ENCODE measurements at places on chromosomes 2 and 18.

- DNase-seq = no peak
These were observed 45.1 kb downstream of the DPYSL5 start for GRCh38 chr2:26892922-26893524.

- no peak for DNase-seq
These were observed 663.7 kb upstream of the LRATD1 start for GRCh38 chr2:13968811-13969210.

- no peak for DNase-seq
These were observed 152.9 kb downstream of the DYSF start for GRCh38 chr2:71606244-71606643.

- no peak for DNase-seq
These were observed 58.5 kb upstream of the MSH6 start for GRCh38 chr2:47724221-47724981.

DNA sequence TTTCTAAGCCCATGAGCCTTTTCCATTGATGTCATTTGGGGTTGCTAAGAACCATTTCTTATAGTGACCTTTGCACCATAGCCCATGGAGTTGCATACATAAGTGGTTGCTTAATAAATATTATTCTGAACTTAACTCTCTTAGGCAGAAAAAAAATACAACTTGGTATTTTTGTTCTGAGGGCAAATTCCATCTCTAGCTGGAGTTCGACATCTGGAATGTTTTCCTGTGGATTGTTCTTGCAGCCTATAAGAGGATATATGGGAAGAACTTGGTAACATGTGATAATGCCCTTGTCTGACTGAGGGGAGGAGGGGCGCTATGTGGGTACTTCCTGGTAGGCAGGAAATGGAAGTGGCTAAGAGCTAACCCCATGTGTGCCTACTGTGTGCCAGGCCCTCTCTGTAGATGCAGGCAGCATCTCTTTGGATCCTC is 20.7 kb downstream of the IGFBP2 start:
- no peak for DNase-seq

GRCh38 chr2:99488539-99489062 is 1.2 kb downstream of the REV1 start:
- DNase-seq = no peak

- DNase-seq = no peak
These were observed 120.8 kb downstream of the MEIS1 start for GRCh38 chr2:66555501-66556324.

DNA sequence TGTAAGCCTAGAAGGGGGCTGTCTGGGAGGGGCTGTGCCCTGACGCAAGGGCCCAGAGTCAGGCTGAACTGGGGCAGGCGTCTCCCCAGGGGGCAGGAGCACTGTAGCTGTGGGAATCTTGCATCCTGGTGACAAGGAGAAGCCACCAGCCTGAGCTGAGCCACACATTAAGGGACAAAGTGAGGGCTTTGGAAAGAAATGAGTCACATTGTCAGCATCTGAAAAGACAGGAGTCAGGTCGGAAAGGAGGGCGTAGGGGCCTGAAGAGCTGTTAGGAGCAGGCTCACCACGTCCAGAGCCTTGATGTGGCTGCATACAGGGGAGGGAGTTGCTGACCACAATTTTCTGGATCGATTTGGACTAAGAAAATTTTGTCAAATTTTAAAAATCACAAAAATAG is 298.6 kb downstream of the CYP26B1 start:
- DNase-seq = no peak

- DNase-seq = no peak
These were observed 11.8 kb downstream of the CEP68 start for GRCh38 chr2:65067806-65068553.

GRCh38 chr2:181306785-181307184 is 150.4 kb upstream of the ITGA4 start:
- DNase-seq = no peak
